ENCODE measurements at places on chromosomes 1 and 21. TPM values are rescaled to one million over a fixed set of nuclear protein-coding genes. Genes with fewer than 3 reads are reported as not detected.

Gene TNFRSF4
- total RNA-seq, result 1.8 TPM

Gene ZNF648
- total RNA-seq, result not detected

Gene LGR6
- total RNA-seq, result 2.1 TPM

Gene KLHL12
- 17.6 TPM for total RNA-seq

Gene BRDT
- total RNA-seq, result not detected

Gene GLRX2
- total RNA-seq, result 25.7 TPM

Gene TDRD10
- 1.9 TPM for total RNA-seq

Gene FUBP1
- total RNA-seq, result 51.9 TPM

Gene KLF17
- not detected for total RNA-seq

DNA sequence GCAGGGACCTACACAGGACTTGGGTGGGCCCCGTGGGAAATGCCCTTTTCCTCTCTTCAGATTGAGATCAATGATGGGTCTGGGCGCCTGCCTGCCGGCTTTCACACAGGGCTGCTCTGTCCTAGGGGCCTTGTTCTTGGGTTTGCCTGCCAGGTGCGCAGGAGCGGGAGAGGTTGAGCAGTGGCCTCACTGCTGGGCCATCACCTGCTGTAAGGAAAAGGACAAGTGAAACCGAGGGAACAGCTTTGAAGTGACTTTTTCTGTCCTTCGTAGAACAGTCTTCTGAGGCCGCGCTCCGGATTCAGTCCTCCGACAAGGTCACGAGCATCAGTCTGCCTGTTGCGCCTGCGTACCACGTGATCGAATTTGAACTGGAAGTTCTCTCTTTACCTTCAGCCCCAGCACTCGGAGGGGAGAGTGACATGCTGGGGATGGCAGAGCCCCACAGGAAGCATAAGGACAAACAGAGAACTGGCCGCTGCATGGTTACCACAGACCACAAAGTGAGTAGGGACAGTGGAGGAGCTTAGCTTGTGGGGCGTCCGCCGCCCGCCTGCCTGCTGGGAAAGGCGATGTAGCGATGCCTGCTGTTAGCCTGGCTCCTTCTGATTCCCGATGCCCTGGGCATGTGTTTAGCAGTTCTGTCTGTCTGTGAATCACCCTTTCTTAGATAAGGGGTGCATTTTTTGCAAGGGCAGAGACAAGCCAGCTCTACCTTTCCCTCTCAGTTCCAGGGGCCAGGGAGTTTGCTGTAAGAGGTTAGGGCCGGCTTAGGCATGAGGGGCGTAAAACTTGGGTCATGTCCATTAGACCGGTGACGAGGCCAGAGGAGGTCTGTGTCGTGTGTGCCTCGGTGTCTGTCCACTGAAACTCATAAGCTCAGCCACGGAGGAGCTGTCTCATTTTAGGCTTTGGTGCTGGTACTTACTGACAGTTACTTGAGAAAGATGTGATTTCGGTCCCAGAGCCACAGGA lies 19.5 kb upstream of the PWP2 start:
- H3K4me3 ChIP-seq, result no peak overlapping the region
- peaks cover 57% of the 10 kb centered on the region for H3K4me1 ChIP-seq
- no peaks in the 10 kb centered on the region for H3K27me3 ChIP-seq
- H3K27ac ChIP-seq, result peak overlapping the region; percentile 83

- peak overlapping the region; percentile 73 for H3K27ac ChIP-seq
- peaks cover 13% of the 10 kb centered on the region for H3K4me1 ChIP-seq
- H3K4me3 ChIP-seq, result no peak overlapping the region
- no peak for DNase-seq
- no peaks in the 10 kb centered on the region for H3K27me3 ChIP-seq
These were observed 10.8 kb upstream of the ENO1 start for GRCh38 chr1:8889103-8889846.

DNA sequence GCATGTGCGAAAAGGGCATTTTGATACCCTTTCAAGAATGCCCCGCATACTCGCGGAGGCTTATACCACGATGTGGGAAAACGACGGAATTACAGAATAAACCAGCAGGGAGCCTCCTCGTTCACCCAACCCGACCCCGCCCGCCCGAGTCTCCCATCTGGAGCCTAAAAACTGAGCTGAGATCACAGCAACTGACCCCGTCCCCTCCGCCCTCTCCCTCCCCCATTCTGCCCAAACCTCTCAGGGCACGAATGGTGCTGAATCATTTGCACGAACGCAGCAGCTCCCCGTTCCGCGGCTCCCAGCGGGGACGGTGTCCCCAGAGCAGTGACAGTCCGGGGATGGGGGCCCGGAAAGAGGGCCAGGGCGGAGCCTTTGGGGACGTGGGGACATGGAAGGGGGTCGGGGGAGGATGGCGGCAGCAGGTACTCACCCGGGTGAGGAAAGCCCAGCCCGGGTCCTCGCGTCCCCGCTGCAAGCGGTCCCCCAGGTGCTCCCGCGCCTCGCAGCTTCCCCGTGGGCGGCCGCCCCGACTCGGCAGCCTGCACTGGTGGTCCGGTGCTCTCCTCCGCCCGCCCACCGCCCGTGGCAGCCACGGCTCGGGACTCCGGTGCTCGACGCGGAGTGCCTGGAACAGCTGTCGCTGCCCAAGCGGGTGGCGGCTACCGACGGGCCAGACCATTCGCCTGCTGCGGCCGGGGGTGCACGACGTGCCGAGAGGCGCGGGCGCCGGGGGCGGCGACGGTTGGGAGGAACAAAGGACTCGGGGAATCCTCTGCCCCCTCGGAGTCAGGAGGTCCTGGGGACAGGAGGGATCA lies at the start of gene TTLL7:
TTLL7 (minus strand) TSS at position 635 of the 818 bp plus-strand sequence. CDS start 46,921 bp downstream, outside the sequence.
- H3K4me1 ChIP-seq, result no peaks in the 10 kb centered on the region
- H3K27ac ChIP-seq, result peak within 1 kb of the TSS; percentile 79
- peak within 1 kb of the TSS; percentile 74 for H3K4me3 ChIP-seq
- H3K27me3 ChIP-seq, result no peaks in the 10 kb centered on the region
- peak; percentile 84 for DNase-seq

DNA sequence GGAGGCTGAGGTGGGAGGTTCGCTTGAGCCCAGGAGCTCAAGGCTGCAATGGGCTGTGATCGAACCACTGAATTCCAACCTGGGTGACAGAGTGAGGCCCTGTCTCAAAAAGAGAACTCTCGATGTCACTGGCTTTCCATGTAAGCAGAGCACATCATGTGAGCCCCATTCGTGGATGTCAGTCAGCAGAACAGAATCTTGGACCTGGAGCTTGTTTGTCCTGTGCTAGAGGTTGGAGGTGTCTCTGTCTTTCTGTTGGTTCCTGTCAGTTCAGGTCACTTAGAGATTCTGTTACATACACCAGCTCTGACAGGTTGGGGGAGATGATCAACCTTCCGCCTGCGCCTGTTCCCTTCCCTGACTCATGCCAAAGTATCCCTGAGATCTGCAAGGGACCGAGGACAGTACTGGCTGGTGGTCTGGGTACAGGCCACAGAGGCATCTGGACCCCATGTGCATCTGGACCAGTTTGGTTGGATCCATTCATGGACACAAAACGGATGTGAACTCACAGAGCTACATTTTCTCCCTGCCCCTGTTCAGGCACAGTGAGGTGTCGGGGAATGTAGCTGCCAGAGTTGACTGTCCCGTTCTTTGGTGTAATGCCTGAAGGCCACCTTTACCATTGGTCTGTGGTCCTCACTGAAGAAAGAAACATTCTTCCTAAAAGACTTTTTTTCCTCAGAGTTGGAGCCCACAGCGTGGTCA lies 10.0 kb downstream of the ARF1 start:
- no peaks in the 10 kb centered on the region for H3K27me3 ChIP-seq
- DNase-seq, result no peak
- peaks cover 64% of the 10 kb centered on the region for H3K4me1 ChIP-seq
- H3K27ac ChIP-seq, result no peak overlapping the region

DNA sequence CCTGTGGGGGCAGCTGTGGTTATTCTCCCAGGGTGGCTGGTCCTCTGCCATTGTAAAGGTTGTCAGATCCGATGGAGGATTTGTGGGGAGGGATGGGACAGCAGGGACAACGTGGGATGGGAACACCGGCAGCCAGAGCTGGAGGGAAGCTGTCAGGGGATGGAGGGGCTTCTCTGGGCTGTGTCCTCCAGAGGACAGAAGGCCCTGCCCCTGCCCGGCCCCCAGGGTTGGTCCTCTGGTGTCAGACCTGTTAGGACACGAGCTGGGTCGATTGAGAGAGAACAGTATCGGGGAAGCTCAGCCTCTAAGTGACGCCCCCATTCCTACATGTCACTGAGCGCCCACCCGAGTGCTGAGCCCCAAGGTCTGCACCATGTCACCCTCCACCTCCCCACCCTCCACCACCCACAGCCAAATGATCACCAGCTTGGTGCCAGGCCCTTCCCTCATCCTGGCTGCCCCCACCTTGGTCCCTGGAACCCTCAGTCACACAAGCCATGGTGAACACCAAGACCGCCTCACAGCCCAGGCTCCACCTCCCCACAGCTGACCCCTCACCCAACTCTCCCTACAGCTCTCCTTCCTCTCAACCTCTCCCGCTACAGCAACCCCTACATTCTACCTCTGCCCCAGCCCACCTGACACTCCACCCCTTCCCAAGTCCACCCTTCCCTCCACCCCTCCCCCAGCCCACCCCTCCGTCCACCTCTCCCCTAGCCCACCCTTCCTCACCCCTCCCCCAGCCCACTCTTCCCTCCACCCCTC lies 244.4 kb downstream of the MATN1 start:
- no peak for DNase-seq
- no peak overlapping the region for H3K4me3 ChIP-seq
- no peaks in the 10 kb centered on the region for H3K27me3 ChIP-seq
- H3K27ac ChIP-seq, result no peak overlapping the region
- H3K36me3 ChIP-seq, result no peaks in the 10 kb centered on the region

GRCh38 chr1:201022493-201022819 lies 1.1 kb downstream of the KIF21B start:
- DNase-seq, result no peak
- no peaks in the 10 kb centered on the region for H3K36me3 ChIP-seq
- no peaks in the 10 kb centered on the region for H3K27me3 ChIP-seq
- peaks cover 17% of the 10 kb centered on the region for H3K4me1 ChIP-seq
- peak overlapping the region; percentile 54 for H3K4me3 ChIP-seq
- no peak overlapping the region for H3K27ac ChIP-seq

GRCh38 chr1:41638086-41639024 lies 153.9 kb upstream of the EDN2 start:
- H3K27me3 ChIP-seq, result no peaks in the 10 kb centered on the region
- no peak overlapping the region for H3K27ac ChIP-seq
- DNase-seq, result no peak
- H3K4me1 ChIP-seq, result no peaks in the 10 kb centered on the region
- no peaks in the 10 kb centered on the region for H3K36me3 ChIP-seq

GRCh38 chr1:147539122-147539575 lies 2.2 kb upstream of the BCL9 start:
- peak overlapping the region; percentile 93 for H3K27ac ChIP-seq
- no peaks in the 10 kb centered on the region for H3K27me3 ChIP-seq
- H3K4me3 ChIP-seq, result no peak overlapping the region
- no peak for DNase-seq

GRCh38 chr1:204996981-204997380 lies 46.0 kb upstream of the CNTN2 start:
- no peaks in the 10 kb centered on the region for H3K27me3 ChIP-seq
- no peaks in the 10 kb centered on the region for H3K36me3 ChIP-seq
- H3K4me3 ChIP-seq, result no peak overlapping the region
- no peak for DNase-seq
- peaks cover 13% of the 10 kb centered on the region for H3K4me1 ChIP-seq
- H3K27ac ChIP-seq, result no peak overlapping the region

All from heart left ventricle (tissue), 16 donors.